Femur (tissue), 1 donor: ENCODE measurements at places on chromosomes 4 and X.

GRCh38 chr4:82583897-82584587 lies 22.3 kb upstream of the TMEM150C start:
- DNase-seq = no peak

GRCh38 chr4:127450276-127450675 lies 182.5 kb upstream of the INTU start:
- DNase-seq = no peak

DNA sequence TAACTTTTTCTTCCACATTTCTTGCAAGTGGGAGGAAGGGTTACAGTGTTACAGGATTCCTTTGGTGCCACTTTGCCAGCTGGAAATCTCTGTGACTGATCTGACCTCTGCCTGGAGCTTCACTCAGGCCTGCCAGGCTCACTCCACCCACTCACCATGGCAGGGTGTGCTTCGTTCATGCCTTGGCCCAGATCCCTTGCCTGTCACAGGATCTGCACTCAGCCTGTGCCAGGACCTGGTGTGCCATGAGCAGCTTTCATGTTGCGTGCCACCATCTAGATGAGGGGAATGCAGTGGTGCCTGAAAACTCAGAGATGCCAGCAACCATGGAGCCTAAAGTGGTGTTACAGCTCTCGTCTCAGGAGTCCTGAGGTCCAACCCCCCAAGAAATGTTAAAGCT lies 2596.4 kb downstream of the PCDH7 start:
- DNase-seq = no peak

GRCh38 chr4:62644372-62644771 lies 1444.2 kb downstream of the ADGRL3 start:
- DNase-seq = no peak
